ENCODE measurements at places on chromosomes 1 and 21.

GRCh38 chr1:9922342-9922741 lies 12.3 kb upstream of the CTNNBIP1 start:
- no peak for DNase-seq

GRCh38 chr1:30908696-30909364 lies at the start of gene SDC3:
Gene SDC3 (minus strand): TSS chr1:30908758. CDS start chr1:30908586, 172 bp downstream.
- DNase-seq: no peak

GRCh38 chr1:7225711-7226505 lies 440.7 kb downstream of the CAMTA1 start:
- no peak for DNase-seq

- DNase-seq: no peak
These were observed 134.2 kb upstream of the ZNF648 start for GRCh38 chr1:182195733-182196132.

GRCh38 chr1:209416039-209416438 lies 167.5 kb upstream of the CAMK1G start:
- no peak for DNase-seq

- no peak for DNase-seq
These were observed at the start of gene GLIS1 for GRCh38 chr1:53739109-53739681. Gene GLIS1 (minus strand): TSS chr1:53739164. CDS start chr1:53738064, 1,100 bp downstream.

GRCh38 chr1:96281491-96281890 lies 440.1 kb upstream of the PTBP2 start:
- no peak for DNase-seq

DNA sequence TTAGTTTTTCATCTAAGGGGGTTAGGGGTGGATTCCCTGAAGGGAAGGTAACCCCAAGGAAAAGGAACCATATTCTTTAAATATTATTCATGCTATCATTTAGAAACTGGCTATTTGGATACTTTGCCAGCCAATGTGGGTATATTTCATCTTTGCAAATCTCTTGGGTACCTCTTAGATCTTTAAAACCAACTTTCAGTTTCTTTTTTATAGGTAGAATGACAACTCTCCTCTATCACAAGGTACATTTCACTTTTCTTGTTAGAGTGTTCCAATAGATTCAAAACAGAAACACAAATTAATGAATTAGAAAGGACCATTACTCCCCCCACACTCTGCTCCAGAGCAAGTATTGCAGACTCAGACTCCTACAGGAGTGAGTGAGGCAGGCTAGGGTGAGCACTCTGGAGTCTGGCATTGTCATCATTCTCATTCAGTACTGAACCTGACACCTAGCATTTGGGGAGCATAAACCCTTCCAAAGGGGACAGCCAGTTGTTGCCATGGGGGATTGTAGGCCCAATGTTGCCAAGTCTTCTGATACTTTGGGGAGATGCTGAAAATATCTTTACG lies 43.0 kb downstream of the MACO1 start:
- no peak for DNase-seq

GRCh38 chr1:1906185-1907097 lies 8.6 kb upstream of the CALML6 start:
- peak; percentile 45 for DNase-seq

DNA sequence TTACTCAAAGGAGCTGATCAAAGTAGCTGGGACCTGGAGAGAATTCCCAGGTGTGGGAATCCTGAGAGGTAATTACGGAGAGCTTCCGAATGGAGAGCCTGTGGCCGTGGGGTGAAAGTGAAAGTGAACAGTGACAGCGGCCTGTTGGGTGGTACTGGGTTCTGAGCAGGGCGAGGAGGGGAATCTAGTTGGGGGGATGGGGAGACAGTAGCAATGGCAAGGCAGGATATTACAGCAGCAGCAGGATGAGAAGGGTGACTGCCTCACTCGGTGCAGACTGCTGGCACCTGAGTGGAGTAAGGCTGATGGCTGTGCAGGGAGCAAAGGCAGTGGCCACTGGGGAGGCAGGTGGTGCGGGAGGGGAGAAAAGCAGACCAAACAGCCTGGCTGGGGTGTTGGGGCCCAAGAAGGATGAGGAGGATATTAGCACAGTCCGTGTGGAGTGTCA lies 70.3 kb upstream of the PRDX6 start:
- DNase-seq: no peak

GRCh38 chr1:12208764-12209494 lies 20.9 kb upstream of the VPS13D start:
- DNase-seq: peak; percentile 75

- DNase-seq: no peak
These were observed 83.6 kb downstream of the SLC66A1 start for GRCh38 chr1:19395678-19396192.

DNA sequence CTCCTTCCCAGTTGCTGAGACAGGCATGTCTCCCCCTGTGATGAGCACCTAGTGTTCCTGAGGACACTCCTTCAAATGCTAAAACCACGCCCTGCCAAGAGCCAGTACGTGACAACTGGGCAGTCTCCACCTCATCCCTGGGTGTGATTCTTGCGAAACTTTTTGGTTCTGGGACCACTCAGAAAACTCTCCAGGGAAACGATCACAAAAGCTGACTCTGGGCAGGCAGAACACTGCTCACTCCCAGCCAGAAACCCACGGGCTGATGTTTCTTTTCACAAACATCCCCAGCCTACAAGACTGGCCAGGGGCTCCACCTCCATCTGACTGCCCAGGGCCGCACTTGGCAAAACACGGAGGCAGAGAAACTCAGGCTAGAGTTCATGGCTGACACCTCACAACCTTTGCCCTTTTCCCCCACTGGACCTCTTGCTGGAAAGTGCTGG lies 24.4 kb downstream of the DHRS3 start:
- DNase-seq: no peak

- DNase-seq: no peak
These were observed 4.3 kb upstream of the SPATC1L start for GRCh38 chr21:46188226-46189212.

GRCh38 chr1:20846461-20847374 lies 59.6 kb upstream of the HP1BP3 start:
- DNase-seq: no peak

GRCh38 chr21:26491663-26492062 lies 81.4 kb downstream of the CYYR1 start:
- DNase-seq: no peak

GRCh38 chr1:243280571-243281129 lies 24.8 kb downstream of the SDCCAG8 start:
- no peak for DNase-seq

DNA sequence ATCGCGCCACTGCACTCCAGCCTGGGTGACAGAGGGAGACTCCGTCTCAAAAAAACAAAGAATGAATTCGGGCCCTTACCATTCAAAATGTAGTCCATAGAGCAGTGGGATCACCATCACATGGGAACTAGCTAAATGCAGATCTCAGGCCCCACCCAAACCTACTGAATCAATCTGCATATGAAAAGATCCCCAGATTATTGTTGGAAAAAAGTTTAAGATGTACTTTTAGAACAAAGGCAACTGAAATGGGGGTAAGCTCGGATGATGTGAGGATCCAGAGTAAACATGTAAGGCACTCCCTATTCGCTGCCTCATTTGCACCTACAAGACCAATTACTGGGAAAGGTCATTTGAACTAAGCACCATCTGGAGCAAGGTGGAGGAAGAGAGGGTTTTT lies 803 bp upstream of the FLAD1 start:
- DNase-seq: no peak

GRCh38 chr21:18764720-18765119 lies 361.1 kb upstream of the TMPRSS15 start:
- no peak for DNase-seq

DNA sequence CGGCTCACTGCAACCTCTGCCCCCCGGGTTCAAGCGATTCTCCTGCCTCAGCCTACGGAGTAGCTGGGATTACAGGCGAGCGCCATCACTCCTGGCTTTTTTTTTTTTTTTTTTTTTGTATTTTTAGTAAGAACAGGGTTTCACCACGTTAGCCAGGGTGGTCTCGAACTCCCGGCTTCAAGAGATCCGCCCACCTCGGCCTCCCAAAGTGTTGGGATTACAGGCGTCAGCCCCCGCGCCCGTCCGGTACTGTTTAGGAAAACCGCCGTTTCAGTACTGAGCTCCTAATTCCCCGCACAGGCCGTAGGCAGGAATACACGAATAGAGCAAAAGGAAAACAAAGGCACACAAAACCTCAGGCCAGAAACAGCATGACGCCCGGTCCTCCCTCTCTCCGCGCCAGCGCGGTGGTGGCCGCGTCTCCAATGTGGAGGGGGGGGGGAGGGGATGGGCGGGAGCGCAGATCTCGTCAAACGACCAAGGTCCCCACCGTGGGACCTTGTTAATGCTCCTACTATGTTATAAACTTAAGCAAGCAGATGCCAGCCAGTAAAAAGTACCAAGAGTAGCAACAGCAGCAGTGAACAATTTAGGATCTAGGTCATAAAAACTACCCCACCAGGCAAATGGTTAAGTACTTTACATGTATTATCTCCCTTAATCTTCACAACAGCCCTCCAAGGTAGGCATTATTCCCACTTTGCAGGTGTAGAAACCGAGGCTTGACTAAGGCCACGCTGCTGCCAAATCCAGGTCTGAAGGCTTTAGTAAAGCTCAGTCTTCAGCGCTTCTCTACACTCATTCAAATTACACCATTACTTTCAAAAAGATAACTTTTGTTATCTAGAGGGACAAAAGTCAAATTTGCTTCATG lies 648 bp upstream of the ADAR start:
- no peak for DNase-seq

DNA sequence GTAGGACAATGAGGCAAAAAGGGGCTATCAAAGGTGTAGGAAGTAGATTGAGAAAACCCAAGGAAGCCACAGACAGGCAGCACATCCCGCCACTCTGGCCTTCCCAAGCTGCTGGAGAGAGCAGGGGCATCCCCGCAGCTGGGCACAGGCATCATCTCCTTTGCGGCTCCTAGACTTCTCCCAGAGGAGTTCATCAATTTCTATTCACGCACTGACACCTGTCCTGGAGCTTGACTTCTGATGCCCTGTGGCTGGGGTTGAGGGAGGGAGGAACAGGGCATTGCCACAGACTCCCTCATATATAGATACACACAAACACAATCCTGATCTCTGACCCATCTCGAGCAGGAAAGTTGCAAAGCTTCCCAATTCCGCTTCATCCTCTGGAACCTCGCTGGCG lies 1.9 kb upstream of the TFAP2E start:
- no peak for DNase-seq

DNA sequence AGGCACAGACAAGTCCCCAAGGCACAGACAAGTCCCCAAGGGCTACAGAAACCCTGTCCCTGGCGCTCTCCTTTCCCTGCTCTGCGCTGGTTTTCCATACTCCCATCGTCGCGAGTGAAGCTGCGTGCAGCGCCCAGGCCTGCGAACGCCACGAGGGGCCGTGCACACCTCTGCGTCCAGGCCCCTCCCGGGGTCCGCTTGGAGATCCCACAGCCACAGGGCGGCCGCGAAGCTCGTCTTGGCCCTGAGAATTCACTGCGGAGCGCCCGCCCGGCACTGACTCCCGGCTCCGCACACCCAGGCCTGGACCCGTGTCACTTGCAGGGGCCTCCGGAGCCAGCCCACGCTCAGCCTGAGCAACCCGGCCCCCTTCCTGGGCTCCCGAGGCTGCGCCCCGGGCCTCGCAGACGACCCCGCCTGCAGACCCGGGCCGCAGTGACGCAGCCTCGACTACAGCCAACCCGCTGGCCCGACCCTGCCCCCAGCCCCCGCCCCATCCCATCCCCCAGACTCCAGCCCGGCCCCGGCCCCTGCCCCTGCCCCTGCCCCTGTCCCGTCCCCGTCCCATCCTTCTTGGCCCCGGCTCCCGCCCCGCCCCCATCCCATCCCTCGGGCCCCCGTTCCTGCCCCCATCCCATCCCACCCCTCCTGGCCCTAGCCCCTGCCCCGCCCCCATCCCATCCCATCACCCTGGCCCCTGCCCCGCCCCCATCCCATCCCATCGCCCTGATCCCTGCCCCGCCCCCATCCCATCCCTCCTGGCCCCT lies 841 bp downstream of the POFUT2 start:
- DNase-seq: no peak

- no peak for DNase-seq
These were observed 311.7 kb downstream of the KCTD3 start for GRCh38 chr1:215878843-215879242.

DNA sequence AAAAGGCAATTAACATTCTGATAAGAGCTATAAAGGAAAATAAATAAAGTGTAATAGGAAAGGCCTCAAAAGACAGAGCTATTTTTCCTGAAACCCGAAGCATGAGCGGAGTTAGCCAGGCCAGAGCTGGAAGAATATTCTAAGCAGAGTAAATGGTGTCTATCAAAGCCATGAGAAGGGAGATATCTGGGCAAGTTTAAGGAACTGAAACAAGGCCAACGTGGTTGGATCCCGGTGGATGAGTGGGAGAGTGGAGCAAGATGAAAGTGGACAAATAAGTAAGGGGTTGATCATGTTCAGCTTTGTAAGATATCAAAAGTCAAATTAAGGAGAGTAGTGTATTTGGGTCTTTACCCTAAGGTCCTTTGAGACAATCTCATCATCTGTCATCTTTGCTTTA lies 234.0 kb downstream of the TM2D1 start:
- no peak for DNase-seq

DNA sequence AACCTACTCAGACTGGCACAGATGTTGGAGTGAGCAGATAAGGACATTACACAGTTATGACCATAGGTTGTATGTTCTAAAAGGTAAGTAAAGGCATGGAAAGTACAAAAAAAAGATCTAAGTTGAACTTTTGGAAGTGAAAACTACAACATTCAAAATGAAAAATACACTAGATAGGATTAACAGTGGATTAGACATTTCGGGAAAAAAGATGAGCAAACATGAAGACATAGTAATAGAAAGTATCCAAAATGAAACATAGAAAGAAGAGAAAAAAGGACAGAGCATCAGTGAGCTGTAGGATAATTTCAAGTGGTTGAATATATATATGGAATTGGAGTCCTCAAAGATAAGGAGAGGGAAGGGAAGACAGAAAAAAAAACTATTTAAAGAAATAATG lies 34.0 kb upstream of the CR2 start:
- DNase-seq: no peak

DNA sequence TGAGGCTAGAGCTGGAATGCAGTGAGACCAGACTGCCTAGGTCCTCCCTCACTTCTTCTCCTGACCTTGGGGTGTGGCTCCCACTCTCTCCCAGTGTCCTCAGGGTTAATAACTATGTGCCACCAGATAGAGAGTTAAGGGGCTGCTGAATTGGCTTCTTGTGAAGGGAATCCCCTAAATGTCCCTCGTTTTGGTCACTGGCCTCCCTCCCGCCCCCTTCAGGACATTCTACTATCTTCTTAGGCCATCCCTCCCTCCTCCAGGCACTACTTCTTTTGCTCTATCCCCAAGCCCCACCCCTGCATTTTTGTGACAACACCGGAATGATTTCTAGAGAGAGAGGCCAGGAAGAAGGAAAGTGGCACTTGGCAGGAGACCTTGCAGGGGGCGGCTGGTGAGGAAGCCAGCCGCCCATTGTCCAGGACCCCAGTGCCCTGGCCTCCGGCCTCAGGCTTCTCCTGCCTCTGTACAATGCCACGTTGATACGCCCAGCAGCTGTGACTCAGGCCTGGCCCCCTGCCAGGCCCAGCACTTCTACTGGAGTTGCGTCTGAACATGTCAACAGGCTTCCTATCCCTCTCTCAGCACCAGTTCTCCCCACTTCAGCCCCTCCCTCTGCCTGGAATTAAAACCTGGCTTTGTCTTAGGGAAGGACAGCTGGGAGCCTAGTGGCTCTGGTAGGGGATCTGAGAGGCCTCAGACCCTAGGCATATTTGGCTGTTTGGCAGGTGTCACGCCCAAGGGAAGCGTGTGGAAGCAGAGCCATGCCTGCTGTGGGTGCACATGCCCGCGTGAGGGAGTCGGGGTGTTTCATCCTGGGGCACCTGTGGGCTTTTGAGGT lies 9.1 kb downstream of the LMNA start:
- no peak for DNase-seq

All from activated CD8-positive, alpha-beta memory T cell treated with anti-CD3 and anti-CD28 coated beads for 1 hour (primary cell).